Activated CD8-positive, alpha-beta memory T cell treated with anti-CD3 and anti-CD28 coated beads for 24 hours (primary cell): ENCODE measurements at places on chromosomes 4 and X.

- no peak for DNase-seq
Measured at GRCh38 chr4:3835527-3836405, 69.6 kb downstream of the ADRA2C start.

DNA sequence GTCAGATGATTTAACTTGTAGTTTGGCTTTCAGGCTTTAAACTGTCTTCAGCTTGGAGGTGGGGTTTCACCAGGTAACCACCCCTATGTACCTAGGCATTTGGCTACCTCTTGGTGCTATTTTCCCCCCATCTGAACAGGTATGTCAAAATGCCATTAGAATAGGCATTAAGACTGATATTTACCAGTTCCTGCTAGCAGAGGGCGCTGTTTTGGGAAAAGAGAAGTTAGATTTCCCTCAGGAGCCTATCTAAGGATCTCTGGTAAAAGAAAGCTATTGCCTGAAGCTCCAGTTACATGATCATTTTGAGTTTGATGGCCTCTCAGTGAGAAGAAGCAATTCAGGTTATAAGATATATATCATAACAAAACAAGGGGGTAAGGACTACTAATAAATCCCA is 879.1 kb downstream of the SH3BGRL start:
- no peak for DNase-seq

DNA sequence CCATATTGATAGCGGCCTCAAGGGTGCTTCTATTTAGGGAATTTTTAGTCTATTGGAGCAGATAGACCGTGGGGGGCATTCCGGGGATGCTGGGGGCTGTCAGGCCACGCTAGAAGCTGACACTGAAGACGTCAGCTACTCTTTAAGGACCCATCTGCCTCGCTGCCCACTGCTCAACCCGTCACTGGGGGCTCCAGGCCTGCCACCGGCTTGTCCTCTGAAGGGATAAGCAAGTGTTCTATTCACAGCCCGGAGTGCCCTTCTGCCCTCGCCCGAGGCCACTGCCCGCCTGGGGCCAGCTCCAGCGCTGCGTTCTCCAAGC is 679 bp upstream of the MSL3 start:
- no peak for DNase-seq

DNA sequence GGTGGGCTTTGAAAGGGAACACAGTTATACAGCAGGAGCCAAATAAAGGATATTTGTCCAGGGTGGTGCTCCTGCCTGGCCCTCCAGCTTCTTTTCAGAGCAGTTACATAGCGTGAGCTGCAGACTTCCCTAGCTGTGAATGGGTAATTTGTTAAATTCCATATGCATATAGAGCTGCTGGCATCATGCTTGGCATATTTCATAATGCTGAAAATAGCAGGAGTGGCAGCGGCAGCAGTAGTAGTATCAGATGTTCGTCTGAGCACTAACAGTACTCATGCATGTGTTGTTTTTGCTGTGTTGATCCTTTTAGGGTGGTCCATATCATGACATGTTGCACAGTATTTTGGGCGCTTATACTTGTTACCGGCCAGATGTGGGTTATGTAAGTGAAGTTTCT is 33.6 kb upstream of the TADA2B start:
- no peak for DNase-seq

DNA sequence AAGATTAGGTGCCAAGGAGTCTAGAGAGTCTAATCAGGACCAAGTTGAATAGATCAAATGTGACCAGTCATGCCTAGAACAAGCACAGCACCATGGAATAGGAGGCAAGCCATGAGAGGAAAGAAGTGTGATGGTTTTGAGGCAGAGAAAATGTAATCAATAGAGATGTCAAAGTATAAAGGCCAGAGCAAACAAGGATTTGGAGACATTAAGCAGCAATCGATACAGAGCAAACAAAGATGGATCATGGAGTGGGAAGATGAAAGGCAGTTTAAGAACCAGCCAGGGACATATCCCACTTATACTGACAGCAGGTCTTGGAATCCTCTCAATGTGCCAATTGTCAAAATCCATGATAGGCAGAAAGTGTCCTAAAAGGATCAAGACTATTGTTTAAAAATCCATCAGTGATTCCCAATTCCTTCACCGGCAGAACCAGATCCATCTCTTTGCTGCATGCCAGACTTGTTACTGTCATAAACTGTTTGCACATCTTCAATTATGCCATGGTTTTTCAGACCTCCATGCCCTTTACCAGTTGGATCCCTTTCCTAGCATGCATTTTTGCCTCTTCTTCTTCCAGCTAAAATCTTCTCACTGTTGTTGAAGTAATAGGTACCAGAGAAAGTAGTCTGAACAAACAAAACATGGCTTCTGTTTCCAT is 520.7 kb upstream of the ARX start:
- no peak for DNase-seq

DNA sequence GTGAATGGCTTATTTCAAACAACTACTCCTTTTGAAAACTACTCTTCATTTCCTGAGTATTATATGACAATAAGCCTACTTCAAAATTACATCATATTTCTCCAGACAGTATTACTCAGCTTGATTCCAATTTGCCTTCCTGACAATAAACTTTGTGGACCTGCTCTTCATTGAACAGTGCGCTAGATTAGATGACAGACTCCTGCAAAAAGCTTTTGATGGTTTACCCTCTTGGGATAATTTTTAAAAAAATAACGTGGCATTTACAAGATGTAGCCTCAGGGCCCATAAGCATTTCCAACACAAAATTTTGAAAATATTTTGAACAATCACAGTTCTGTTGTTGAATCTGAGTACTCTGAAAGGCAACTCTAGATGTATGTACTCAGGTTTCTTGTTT is 25.9 kb downstream of the MGAT4D start:
- DNase-seq = no peak

DNA sequence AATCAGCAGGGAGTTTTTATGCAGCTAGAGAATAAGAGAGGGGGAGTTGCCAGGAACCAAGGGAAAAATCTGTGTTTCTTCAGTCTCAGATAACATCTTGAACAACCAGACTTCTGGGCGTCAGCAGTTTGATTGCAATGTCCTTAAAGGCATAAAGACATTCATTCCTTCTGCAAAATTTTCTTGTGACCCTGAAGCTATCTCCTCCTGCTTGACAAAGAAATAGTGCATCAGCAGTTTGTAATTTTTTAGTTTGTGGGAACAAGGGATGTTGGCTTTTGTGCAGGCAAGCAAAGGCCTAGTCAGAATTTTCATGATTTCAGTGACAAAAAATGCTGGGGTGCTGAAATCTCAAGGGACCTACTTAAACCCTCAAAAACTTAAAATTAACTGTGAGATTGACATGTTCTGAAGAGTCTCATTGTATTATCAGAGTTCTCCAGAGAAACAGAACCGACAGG is 125.8 kb upstream of the UNC5C start:
- no peak for DNase-seq

GRCh38 chrX:103347682-103348397 is 8.5 kb upstream of the TCEAL9 start:
- DNase-seq = no peak

DNA sequence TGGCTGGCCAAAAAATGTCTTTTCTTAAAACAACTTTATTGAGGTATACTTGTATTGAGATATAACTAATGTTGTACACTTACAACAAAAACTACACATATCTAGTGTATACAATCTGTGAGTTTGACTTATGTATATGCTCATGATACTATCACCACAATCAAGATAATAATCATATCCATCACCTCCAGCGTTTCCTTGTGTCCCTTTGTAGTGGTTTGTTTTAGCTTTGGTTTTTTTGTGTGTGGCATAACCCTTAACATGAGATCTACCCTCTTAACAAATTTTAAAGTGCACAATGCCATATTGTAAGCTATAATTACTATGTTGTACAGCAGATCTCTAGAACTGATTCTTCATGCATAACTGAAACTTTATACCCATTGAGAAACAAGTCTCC is 13.4 kb upstream of the PCSK1N start:
- no peak for DNase-seq

GRCh38 chr4:17468619-17469221 is 43.2 kb downstream of the QDPR start:
- no peak for DNase-seq

DNA sequence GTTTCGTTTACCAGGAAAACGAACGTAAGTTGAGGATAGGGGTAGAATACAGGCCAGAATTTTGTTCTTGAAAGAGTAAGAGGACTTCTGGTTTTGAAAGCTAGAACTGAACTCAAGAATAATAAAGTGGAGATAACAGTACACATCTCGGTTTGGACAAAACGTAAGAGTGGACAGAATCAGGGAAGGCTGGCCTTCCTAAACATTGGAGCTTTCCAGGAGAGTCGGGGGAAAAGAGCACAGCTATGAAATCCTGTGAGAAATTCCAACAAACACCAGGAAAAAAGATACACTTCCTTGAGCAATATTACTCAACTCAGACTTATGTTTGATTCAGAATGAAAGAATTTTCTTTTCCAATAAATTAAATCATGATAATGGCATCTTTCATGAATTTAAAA is 1.2 kb downstream of the CTSO start:
- DNase-seq = no peak

- DNase-seq = no peak
Measured at GRCh38 chrX:147476008-147476407, 435.7 kb upstream of the FMR1 start.

GRCh38 chr4:150140774-150141400 is 62.6 kb downstream of the DCLK2 start:
- DNase-seq = no peak

DNA sequence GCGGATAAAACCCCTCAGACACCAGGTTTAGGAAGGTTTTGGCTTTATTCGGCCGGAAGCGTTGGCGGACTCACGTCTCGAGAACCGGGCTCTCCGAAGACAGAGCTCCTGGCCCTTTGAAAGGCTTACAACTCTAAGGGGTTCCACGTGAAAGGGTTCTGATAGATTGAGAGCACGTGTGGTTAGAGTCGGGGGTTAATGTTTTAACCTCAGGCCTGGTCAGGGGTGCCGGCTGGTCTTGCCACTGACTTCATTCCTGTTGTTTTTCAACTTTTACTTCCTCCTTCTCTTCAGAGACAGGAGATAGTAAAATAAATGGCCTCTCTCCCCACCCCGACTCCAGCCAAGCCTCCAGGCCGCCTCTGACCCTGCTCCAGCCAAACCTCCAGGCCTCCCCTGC is 4.7 kb upstream of the ASMT start:
- DNase-seq = no peak

DNA sequence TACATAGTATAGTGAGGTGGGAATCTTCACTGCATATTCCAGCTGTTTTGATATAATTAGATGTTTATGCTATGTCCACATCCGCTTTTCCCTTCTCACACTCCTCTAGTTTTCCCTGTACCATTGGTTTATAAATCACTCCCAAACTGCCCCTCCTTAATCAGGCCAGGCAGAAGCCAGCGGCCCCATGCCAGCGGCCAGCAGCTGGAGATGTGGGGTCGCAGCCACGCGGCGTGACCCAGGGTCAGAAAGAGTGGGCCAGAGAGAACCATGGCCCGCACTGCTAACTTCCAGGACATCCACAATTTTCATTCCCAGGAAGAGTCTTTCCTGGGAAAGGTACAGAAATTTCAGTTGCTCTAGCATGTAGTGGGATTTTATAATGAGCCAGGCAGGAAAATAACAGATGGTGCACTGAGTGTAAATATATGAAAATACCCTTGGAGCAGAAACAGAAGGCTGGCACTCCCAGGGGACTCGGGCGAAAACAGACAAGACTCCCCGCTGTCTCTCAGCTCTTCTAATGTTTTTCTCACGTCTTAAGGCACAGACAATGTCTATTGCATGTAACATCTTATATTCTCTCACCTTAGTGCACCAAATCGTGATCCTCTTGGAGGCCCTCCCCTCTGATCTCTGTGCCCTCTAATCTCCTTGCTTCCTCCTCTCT is 145.9 kb upstream of the ZFP42 start:
- DNase-seq = no peak

DNA sequence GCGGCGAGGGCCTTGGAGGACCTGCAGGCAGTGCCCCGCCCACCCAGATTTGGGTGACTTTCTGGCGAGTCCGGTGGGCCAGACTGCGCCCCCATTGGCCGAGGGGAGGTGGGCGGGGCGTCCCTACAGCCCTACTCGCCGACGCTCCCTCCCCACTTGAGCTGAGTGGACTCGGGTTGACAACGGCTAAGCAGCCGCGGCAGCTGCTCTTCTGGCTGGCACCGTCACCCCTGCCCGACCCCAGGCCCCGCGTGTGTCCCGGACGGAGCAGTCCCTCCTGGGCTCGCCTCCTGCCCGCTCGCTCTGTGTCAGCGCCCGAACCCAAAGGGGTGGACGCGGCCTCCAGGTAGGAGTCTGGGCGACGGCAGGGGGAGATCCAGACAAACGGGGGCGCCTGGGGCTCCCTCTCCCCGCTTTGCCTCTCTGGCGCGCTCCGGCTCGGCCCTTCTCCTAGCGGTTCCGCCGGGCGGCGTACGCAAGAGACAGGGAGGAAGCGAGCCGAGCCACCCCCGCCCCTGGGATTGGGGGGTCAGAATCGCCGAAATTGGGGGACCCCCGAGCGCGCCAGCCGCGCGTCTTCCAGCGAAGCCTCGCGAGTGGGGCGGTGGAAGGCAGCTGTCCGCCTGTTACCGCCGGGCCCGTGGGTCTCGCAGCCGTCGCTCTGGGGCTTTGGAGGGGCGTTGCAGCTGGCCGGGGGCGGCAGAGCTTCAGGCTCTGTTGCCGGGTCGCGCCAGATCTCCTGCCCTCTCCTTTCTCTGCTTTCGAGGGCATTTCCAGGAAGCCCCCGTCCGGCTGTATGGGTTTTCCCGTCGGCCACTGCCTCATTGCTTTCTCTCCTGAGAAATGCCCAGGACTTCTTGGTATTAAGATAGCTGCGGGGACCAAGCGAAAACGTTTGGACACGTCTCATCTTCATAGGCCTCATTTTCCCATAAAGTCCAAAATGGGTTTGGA is 46.3 kb downstream of the STARD8 start:
- no peak for DNase-seq

DNA sequence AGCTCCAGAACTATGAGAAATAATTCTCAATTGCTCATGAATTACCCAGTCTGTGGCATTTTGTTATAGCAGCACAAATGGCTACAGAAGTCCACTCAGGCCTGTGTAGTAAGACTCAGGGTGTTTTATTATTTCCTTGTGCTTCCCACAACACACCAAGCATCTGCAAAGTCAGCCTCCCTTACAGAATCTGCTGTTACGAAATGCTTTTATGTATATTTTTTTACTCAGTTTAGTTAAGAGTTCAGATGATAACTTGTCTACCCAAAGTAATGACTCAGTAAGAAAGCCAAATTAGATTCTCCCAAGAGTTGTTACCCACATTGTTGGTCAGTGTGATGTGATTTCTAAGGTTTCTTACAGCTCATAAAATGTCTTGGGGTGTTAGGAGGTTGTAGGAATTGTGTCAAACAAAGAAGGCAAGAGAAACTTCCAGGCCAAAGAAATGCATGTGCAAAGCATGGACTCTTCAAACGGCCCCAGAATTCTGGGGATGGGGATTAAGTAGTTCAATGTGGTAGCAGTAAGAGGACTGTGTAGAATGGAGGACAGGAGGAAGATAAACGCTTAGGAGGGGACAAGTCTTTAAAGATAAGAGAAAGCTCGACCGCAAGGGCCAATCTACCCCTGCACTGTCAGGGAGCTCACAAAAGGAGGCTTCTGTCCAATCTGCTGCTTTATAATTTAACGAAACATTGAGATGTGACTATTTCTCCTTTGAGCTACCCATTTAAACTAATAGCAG is 35.4 kb upstream of the TMEM184C start:
- DNase-seq = no peak

- no peak for DNase-seq
Measured at GRCh38 chr4:42344309-42344708, 53.0 kb upstream of the SHISA3 start.

GRCh38 chr4:14155803-14156202 is 528.3 kb upstream of the BOD1L1 start:
- DNase-seq = no peak
